Activated CD8-positive, alpha-beta memory T cell treated with anti-CD3 and anti-CD28 coated beads for 4 hours (primary cell): ENCODE measurements at places on chromosomes 3 and 15.
A peak's percentile ranks its signal among the peaks of the same experiment; 100 is the strongest.

GRCh38 chr15:37793851-37794250 is 140.6 kb upstream of the TMCO5A start:
- DNase-seq: no peak

DNA sequence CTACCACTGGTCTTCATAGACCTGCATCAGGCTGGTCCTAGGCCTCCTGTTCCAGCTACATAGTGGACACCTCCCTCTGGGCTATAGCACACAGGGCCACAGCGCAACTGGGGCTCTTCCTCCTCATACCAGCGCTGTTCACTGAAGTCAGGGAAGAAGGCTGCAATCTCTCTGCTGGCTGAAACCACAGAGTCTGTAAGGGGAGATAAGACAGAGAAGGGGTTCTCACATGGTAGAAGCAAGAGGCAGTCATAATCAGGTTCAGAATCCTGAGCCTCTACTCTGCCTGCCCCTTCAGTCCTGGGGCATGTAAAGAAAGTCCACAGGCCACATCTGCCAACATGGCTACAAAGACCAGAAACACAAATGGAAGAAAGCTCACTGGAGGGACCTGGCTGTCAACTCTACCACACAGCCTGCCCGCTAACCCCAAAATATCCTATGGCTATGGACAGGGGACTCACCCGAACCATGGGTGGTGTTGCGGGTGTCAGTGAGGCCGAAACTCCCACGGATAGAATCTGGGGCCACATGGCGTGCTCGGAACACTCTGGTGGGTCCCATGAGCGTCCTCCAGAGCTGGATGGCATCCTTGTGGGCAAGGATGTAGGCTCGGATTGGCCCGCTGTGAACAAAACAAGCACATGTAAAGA is 38.7 kb downstream of the SPINK8 start:
- DNase-seq: no peak

- no peak for DNase-seq
Observed at GRCh38 chr15:29784413-29784812, 37.9 kb downstream of the TJP1 start.

DNA sequence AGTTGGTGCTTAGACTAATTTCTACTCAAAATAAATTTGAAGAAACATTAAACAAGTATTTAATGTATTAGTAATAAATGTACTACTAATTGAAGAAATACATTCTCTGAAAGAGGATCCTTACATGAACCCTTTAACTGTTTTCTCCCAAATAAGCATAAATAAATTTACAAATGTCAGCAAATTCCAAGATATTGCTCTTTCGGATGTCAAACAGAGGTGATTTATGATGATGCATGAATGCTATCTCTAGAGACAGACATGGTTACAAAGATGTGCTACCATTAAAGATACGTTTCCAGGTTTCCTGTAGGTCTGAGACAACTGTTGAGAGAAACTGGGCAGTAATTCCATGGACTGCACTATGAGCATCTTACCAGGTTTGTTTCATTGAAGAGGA is 629 bp downstream of the GABRR3 start:
- no peak for DNase-seq

DNA sequence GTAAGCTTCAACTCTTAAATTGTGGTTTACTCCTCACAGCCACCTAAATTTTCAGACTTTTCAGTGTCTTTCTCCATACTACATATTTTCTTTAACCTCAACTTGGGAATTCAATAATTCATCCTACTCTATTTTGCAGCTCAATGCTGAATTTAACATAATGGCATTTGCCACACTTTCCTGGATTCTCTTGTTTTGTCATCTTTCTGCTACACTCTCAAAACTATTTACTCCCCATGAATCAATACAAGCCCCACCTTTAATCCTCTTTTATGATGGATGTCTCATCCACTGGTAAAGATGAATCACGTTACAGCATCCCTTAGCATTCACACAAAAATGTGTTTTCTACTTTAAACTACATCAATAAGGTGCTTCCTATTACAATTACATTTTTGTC is 19.6 kb upstream of the CHMP2B start:
- no peak for DNase-seq

DNA sequence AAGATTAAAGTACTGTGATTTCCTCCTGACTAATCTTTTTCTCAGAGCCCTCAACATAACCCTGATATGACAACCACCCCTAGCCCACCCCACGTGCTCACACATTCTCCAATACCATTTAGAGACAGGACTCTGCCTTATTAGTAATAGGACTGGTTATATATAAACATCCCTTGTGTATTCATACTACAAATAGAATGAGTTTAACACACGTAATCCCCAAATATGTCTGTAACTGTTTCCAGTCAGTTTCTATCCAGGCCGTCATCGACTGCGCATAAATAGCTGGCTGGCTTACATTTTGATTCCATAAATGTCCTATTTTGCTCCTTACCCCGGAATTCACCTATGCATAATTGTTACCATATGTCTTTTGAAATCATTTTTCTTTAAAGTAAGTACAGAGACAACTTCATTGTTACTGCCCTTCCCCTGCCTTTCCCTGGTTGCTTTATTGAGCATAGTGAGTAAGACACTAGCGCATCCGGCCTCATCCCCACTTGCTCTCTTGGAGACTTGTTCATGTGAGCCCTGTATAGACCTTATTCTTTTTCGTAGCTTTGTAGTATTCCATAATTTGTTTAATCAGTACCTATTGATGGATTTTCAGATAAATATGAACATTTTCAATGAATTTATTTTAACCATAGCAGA is 3.5 kb upstream of the P2RY14 start:
- DNase-seq: no peak

DNA sequence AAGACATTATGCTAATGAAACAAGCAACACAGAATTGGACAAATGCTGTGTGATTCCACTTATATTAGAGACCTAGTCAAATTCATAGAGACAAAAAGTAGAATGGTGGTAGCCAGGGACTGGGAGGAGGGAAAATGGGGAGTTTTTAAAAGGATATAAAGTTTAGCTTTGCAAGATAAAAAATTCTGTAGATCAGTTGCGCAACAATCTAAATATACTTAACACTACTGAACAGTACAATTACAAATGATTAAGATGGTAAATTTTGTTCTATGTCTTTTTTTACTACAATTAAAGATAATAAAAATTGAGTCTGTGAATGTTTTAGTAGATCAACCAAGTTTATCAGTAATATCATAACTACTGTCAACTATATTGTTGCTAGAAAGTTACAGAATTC is 340.1 kb upstream of the PDZRN3 start:
- DNase-seq: no peak

DNA sequence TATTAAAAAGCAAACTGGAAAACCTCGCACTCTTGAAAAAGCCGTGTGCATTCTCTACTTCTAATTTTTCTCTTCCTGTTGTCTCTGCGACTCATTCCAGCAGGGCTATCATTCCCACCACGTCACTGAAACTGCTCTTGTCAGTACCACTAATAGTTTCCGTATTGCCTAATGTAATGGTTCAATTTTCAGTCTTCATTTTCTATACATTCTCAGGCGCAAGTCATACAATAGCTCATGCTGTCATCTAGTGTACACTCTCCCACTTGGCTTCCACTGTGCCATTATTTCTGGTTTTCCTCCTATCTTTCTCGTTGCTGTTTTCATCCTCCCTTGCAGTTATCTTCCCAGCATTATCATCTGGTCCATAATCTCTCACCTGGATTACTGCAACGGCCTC is 160.2 kb downstream of the SPATA16 start:
- no peak for DNase-seq

DNA sequence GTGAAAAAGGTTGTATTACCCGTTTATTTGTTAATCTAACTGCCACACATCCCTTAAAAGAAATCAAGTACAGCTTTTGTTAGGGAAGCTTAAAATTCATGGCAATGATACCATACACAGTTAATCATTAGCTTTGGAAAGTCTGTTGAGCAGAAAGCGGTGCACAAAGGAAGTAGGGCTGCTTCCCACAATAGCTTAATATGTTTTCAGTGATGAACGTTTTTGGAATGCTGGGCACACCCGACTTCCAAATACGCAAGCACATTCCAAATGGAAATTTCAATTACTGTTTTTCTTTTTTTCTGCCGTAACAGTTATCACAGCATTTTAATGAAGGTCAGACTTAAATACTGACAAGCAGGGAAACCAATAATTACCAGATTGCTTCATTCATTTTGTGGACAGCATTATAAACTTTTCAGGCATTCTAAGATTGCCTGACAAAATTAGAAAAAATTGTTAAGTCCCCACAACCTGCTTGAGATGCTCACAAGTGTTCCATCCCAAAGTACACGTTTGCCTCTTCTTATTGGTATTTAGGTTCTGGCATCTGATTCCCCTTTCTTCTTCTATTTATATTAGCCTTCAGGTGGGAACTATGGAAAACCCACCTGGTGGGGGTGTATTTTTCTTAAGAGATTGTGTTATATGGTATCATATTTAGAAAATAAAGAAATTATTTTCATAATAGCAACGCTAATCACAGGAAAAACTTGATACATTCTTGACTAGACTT is 1.1 kb upstream of the ECT2 start:
- no peak for DNase-seq

DNA sequence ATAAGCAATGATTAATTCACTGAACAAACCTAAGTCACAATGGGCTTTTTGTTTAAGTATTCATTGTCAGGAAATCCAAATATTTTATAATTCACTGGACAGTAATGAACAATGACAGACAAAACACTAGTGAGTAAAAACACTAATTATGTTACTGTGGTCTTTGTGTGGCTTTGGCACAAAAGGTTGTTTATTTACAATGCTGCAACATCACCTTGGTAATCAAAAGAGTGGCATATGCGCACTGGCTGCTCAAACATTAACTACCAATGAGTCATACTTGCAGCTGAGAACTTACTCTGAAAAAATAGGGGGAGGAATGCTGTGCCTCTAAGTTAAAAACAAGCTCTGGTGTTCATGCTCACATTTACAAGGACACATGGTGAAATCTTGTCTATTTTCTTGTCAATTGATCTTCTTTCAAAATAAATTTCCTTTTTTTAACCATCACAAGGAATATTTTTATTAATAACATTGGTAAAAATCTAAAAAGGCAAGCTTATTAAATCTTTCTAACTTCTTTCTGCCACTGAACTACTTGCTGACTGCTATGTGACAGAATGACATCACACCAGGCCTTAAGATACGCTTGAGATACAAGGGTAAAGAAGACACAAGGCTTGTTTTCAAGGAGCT is 85.2 kb upstream of the PPIB start:
- DNase-seq: no peak

DNA sequence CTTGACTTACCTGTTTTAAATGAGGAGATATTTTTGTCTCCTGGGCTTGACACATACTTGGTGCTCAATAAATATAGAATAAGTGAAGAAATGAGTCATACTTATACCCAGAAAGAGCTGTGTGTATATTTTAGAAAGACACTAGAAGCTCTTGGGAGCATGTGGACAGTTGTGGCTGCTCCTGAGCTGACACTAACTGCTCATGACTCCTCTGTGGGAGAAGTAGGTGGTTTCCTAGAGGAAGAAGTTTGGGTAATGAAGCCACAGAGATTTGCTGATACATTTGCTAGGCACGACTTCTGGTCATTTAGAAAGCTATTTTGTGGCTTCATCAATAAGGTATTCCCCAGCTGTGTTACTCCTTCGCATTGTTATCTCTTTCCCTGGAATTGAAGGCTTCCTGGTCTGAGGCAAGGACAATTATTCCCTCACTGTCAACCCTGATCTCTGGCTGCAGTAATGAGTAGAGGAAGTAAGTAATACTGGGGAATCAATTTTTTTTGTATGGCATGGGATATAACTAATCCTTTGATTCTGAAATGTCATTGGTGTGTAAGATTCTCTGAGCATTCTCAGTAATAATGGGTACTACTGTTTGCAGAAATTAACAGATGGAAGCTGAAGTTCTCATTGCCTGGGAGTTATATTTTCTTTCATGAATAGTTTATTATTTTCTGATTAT is 79.6 kb upstream of the DCBLD2 start:
- no peak for DNase-seq

GRCh38 chr3:10553591-10554235 is 48.3 kb upstream of the ATP2B2 start:
- DNase-seq: no peak

DNA sequence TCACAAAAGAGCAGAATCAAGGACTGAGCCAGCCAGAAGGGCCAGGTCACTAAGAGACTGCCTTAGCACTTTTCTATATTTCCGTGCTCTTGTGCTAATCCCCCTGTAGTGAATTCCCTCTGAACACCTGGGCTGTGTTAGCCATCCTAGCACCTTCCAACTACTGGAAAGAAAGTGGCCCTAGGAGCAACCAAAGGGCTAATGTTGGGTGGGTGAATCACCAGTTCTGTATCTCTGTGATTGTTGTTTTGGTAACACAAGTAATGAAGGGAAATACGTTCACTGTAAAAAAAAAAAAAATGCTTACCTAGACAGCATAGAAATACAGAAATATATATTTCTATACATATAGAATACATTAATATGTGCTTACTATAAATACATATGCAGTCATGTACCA is 43.9 kb downstream of the PXYLP1 start:
- no peak for DNase-seq

- DNase-seq: peak; percentile 45
Observed at GRCh38 chr3:46629551-46630517, 17.5 kb downstream of the FAM240A start.

DNA sequence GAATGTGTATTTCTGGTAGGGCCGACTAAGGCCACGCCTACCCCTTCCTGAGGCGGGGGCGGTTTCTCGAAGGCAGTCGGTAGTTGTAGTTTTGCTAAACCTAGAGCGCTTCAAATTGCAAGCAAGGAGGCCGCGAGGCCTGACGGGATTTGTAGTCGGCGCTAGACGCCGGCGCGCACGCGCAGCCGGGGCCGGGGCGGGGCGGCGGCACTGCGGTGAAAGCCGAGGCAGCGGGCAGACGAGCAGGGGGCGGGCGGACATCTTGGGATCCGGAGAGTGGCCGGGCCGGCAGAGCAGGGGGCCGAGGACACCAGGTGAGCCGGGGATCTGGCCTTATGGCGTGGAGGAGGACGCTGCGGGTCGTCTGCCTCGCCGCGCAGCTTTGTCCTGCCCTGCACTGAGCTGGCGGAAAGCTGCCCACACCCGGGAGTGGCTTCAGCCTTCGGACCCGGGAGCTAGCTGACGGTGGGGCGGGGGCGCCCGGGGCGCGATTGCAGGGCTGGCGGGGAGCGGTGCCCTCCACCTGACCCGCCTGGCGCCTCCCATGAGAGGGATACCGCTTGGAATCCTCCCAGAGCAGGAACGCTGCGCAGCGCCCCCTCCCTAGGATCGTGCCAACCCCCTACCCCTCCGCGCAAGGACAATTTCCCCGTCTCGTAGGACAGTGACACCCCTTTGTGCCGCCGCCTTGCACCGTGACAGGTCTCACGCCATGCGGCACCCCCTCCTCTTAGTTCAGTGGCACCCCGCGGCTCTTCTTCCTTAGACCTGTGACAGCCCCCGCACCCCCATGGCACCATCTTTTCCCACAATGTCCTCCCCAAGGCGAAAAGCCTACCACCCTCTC is at the start of gene AP2M1:
AP2M1 (plus strand) TSS at position 210 of the 847 bp plus-strand sequence. CDS start 2,139 bp downstream, outside the sequence.
- DNase-seq: peak; percentile 98
